ENCODE measurements at places on chromosomes 1 and 21.

DNA sequence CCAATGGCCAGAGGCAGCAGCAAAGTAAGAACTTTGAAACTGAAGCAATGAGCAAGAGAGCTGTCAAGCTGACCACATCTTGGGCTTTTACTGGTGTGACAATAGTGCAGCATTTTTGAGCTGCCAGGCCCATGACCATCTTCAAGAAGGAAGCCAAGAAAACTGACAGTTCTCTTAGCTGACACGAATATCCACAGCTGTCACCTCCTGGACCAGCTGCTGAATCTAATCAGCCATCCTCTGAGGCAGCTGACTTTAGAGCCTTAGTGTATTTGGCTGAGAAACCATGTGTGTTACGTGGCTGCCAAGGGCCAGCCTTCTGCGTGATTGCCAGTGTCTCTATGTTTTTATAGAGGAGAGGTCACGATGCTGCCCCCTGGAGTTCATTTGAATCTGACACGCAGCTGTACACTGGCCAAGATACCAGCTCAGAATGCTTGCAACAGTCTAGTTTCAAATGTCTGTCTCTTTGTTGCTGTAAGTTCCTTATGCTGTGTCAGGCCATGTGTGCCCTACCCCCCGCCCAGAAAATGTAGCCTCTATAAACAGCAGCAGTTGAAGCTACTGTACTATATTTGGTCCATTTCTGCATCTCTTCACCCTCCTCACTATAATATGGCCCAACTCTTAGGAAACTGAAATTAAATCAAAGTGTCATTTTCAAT lies 39.7 kb downstream of the PALMD start:
- no peak for DNase-seq

DNA sequence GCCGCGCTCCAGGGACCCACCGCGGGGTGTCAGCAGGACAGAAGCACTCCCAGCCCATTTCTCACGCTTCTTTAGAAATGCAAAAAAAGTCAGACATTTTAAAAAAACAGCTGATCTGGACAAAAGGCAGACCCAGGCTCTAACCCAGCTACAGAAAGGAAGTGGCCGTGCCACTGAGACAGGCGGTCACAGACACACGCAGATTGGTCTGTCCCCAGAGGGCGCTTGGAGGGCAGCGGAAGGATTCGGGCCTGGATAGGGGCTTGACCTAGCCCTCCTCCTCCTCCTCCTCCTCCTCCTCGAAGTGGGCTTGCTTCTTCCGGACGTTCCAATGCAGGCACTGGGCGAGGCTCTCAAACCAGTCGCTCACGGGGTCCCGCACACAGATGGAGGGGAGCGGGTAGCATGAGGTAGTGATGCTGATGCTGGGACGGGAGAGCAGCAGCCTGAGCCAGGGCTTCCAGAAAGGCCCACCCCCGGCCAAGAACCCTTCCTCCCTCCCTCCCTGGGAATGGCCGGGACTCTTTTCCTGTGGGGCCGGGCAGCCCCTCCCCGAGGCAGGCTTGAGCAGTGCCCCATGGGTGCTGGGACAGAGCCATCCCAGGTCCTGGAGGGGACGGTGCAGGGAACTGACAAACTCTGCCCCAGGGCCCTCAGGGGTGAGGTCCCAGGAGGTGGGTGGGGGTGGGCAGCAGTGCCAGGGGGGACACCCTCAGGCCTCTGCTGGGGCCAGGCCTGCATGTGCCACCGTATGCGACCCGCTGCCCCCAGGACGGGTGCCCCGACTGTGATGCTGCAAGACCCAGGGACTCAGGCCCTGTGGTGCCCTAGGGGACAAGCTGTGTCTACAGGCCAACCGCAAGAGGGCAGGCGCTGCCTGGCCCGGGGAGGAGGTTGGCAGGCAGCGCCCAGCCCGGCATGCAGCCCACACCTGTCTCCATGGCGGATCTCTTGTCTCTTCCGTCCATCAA lies 25.3 kb downstream of the NADK start:
- DNase-seq = no peak

DNA sequence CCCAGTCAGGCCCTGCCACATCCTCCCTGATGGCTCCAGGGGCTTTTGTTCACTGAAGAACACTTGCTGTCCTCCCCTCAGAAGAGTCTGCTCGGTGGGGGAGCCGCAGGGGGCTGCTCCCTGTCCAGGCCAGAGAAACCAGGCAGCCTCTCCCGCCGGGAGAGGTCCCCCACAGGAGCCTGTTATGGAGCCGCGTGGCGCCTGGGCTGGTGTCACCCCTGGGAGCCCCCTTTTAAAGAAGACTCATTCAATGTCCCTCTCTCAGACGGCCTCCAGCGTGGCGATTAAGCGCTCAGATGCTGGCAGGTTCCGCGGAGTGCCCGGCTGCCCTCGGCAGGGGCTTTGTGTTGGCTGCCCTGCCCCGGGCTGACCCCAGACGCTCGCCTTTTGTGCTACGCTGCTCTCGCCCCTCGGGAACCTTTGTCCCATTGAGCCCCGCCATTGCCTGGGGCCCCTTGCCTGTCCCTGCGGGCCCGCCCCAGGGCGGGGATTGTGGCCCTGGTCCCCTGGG lies 43.1 kb downstream of the SKI start:
- no peak for DNase-seq

GRCh38 chr1:147516157-147516917 lies 25.0 kb upstream of the BCL9 start:
- DNase-seq = no peak
